Motor neuron (in vitro differentiated cells): ENCODE measurements at places on chromosomes 5 and 9. TPM values are rescaled to one million over a fixed set of nuclear protein-coding genes. Genes with fewer than 3 reads are reported as not detected.

The OMD gene
- total RNA-seq, result 5.1 and 8.2 TPM in 2 replicates

The COL23A1 gene
- total RNA-seq, result 3.6 and 10.8 TPM in 2 replicates

The MFAP3 gene
- total RNA-seq, result 31.8 and 47.0 TPM in 2 replicates

The CAMK2A gene
- 4.0 and 4.1 TPM in 2 replicates for total RNA-seq

The MAMDC2 gene
- total RNA-seq, result 0.14 and 0.31 TPM in 2 replicates

The PCDHGB6 gene
- total RNA-seq, result 4.1 and 5.3 TPM in 2 replicates

The WDR38 gene
- total RNA-seq, result 1.0 and 1.2 TPM in 2 replicates
